Upper lobe of right lung (tissue), 1 donor: ENCODE measurements at places on chromosomes 7 and 10.

DNA sequence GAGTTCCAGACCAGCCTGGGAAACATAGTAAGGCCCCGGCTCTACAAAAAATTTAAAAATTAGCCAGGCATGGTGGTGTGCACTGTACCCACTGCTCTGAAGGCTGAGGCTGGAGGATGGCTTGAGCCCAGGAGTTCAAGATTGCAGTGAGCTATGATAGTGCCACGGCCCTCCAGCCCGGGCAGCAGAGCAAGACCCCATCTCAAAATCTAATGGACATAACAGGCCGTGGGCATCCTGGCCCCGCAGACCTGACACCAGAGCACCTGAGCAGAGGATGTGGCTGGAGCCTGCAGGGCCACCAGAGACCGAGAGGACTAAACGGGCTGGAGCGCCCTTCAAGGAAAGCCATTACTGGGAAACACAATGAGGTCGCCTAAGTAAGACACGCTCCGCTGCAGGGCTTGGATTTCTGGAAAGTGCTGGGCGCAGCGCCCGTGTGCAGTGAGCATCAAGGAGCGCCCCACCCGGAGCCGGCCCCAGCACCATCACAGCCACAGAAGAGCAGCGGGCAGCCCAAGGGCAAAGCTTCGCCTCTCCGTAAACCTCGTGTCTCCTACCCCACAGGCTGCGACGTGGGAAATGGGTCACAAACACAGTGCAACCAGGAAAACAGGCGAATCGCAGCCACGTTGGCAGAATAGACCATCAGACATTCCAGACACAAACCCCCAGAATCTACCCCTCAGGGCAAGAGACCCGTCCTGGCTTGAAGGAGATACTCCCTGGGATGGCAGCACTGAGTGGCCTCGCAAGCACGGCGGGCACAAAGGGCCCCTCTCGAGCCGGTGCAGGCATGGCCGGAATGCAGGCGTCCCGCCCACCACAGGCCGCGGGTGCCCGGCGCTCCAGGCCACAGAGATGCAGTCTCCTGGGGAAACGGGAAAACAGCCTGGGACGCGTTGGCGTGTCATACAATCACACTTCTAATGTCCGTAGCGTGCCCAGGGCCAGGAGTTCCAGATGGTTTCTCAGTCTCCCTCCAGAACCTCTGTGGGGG, 4.9 kb downstream of the RADIL start:
- H3K27ac ChIP-seq, result no peak overlapping the region
- H3K27me3 ChIP-seq, result no peaks in the 10 kb centered on the region
- H3K4me3 ChIP-seq, result no peak overlapping the region
- H3K36me3 ChIP-seq, result no peaks in the 10 kb centered on the region
- no peak for DNase-seq
- H3K4me1 ChIP-seq, result peaks cover 3% of the 10 kb centered on the region

GRCh38 chr10:1594372-1595241, 142.7 kb downstream of the ADARB2 start:
- H3K27ac ChIP-seq, result no peak overlapping the region
- H3K27me3 ChIP-seq, result peaks cover 7% of the 10 kb centered on the region
- no peak overlapping the region for H3K4me3 ChIP-seq

DNA sequence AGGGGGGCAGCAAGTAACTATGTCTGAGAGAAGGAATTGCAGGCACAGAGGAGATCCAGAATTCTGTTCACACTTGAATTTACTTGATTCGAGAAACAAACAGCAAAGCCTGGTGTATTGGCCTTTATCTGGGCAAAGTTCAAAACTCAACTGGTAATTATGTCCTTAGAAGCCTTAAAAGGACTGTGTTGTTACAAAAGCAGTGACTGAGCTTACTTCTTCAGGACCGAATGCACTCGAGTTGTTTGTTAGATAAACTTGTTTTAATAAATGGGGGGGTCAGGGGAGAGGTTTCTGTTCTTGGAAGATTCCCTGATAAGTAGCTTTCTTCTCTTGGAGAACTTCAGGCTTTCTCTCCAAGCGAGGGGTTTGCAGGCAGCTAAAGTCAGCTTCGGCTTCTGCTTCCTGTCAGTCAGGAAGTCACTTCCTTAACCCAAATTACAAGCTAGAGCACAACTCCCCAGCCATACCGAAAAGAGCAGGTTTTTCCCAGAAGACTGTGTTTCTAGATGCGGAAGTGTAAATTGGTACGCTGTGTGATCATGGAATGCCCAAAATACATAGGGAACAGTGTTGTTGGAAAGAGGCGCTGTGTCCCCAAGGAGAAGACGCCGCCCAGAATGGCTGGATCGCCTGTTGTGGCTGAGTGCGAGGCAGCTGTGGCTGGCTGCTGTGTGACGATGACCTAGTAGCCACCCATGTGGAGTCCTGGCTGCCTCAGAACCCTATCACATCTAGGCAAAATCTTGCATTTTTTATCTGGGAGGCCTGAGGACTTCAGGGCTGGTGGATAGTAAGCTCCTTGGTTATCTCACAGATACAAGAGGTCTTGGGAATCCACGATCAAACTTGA, 110.4 kb downstream of the TCF7L2 start:
- H3K27ac ChIP-seq, result peak overlapping the region; percentile 75
- no peak overlapping the region for H3K4me3 ChIP-seq
- peaks cover 59% of the 10 kb centered on the region for H3K4me1 ChIP-seq
- H3K27me3 ChIP-seq, result no peaks in the 10 kb centered on the region
- H3K36me3 ChIP-seq, result no peaks in the 10 kb centered on the region

GRCh38 chr7:33725111-33726025, 180.0 kb upstream of the BMPER start:
- peak overlapping the region; percentile 17 for H3K27ac ChIP-seq
- H3K4me3 ChIP-seq, result no peak overlapping the region
- DNase-seq, result no peak
- H3K36me3 ChIP-seq, result no peaks in the 10 kb centered on the region
- H3K27me3 ChIP-seq, result no peaks in the 10 kb centered on the region

DNA sequence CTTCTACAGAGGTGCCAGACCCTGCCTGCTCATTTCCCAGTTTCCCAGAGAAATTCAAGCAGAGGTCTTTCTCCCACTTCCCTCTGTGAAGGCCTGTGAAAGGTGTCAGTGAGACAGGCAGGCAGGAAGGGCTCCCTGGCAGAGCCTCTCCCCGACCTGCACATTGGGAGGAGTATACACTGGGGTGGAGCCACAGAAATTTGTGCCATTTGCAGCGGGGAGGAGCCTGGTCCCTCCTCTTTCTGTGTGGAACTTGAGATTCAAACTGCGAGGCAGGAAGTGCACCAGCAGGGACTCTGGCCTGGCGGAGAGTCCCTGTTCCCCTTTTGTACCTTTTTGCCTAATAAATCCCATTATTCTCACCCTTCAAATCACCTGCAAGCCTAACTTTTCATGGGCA, 54.6 kb upstream of the OPN4 start:
- no peaks in the 10 kb centered on the region for H3K4me1 ChIP-seq
- DNase-seq, result no peak
- no peak overlapping the region for H3K27ac ChIP-seq
- no peaks in the 10 kb centered on the region for H3K36me3 ChIP-seq
- H3K27me3 ChIP-seq, result no peaks in the 10 kb centered on the region

GRCh38 chr10:76244061-76244686, 812.8 kb downstream of the LRMDA start:
- no peaks in the 10 kb centered on the region for H3K36me3 ChIP-seq
- H3K4me1 ChIP-seq, result peaks cover 3% of the 10 kb centered on the region
- DNase-seq, result no peak
- no peaks in the 10 kb centered on the region for H3K27me3 ChIP-seq

DNA sequence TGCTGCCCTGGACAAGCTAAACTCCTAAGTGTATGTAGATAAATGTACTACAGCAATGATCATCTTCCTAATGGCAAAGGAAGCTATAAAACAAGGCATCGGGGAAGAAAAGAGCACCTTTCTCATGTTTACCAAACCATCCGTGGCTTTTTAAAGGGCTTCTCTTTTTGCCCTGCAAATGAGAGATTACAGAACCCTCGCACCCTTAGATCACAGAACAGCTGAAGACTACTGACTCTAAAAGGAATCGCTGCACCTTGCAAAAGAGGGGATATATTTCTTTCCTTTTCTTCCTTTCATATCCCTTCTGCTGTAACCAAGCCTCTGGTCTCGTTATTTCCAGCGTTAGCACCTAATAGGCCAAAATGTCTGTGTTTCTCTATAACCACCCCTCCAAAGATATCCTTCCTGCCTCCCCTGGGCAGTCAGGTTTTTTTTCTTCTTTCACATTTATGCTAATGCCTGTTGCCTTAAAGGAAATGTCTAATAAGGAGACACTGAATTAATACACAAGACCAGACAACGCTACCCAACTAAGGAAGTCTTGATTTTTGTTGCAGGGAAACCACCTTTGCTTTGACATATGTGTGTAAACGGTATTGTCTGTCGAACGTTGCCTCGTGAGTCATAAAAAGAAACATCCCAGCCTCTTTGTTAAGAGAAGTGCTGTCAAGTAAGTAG, 10.5 kb downstream of the ST8SIA6 start:
- H3K36me3 ChIP-seq, result no peaks in the 10 kb centered on the region
- no peak for DNase-seq
- H3K27me3 ChIP-seq, result peaks cover 9% of the 10 kb centered on the region
- peak overlapping the region; percentile 33 for H3K27ac ChIP-seq

DNA sequence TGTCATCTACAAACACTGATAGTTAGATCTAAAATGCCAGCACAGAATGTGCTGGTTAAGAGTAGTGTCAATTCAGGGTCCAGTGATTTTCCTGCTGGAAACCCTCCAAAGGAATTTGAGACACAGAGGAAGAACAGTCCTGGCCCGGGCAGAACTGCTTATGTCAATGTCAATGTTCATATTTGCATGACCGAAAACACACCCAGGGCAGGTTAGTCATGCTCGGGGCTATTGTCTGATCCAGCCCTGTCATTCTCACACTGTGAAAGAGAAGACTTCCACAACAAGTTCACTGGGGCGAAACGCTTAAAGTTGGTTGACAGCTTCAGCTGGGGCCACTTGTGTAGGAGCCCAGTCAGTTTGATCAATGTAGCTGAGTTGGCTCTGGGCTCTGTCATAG, 139.3 kb downstream of the C1GALT1 start:
- H3K4me3 ChIP-seq, result no peak overlapping the region
- no peak overlapping the region for H3K27ac ChIP-seq

GRCh38 chr10:75304741-75305390, 69.1 kb upstream of the COMTD1 start:
- no peaks in the 10 kb centered on the region for H3K4me1 ChIP-seq
- no peak overlapping the region for H3K27ac ChIP-seq
- H3K36me3 ChIP-seq, result no peaks in the 10 kb centered on the region
- no peak for DNase-seq
- no peaks in the 10 kb centered on the region for H3K27me3 ChIP-seq

GRCh38 chr7:105006367-105007136, 7.5 kb upstream of the KMT2E start:
- H3K36me3 ChIP-seq, result no peaks in the 10 kb centered on the region
- no peak overlapping the region for H3K27ac ChIP-seq
- H3K4me1 ChIP-seq, result peaks cover 79% of the 10 kb centered on the region
- H3K27me3 ChIP-seq, result no peaks in the 10 kb centered on the region
- H3K4me3 ChIP-seq, result no peak overlapping the region

DNA sequence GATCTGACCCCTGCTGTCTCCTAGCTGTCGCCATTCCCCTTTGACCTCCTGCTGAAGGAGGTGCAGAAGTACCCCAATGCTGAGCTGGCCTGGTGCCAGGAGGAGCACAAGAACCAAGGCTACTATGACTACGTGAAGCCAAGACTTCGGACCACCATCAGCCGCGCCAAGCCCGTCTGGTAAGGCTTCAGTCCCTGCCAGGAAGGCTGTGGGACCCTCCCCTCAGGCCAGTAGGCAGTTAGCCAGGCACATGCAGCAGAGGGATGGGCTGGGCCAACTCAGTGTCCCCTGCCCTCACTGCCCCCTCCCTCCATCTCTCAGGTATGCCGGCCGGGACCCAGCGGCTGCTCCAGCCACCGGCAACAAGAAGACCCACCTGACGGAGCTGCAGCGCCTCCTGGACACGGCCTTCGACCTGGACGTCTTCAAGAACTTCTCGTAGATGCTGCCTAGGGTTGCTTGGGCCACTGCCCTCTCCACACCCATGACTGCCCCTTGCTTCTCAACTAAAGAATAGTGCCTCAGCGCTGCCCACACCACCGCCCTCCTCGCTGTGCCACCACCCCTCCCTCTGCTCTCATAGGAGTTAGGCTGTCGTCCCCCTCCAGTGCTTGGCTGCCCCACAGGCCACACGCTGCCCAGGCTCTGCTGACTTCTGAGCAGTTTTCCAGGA, 41.0 kb upstream of the ZMIZ2 start:
- no peak overlapping the region for H3K27ac ChIP-seq
- no peaks in the 10 kb centered on the region for H3K4me1 ChIP-seq
- no peak for DNase-seq
- H3K36me3 ChIP-seq, result peaks cover 29% of the 10 kb centered on the region
- no peak overlapping the region for H3K4me3 ChIP-seq

GRCh38 chr7:110224643-110225042, 866.3 kb upstream of the LRRN3 start:
- no peak overlapping the region for H3K27ac ChIP-seq
- H3K4me3 ChIP-seq, result no peak overlapping the region
- H3K27me3 ChIP-seq, result no peaks in the 10 kb centered on the region
- H3K4me1 ChIP-seq, result no peaks in the 10 kb centered on the region
- DNase-seq, result no peak

- peak overlapping the region; percentile 51 for H3K27ac ChIP-seq
- no peaks in the 10 kb centered on the region for H3K36me3 ChIP-seq
- H3K4me3 ChIP-seq, result peak overlapping the region; percentile 21
- no peak for DNase-seq
Measured at GRCh38 chr7:26155531-26156375, 3.8 kb downstream of the NFE2L3 start.

DNA sequence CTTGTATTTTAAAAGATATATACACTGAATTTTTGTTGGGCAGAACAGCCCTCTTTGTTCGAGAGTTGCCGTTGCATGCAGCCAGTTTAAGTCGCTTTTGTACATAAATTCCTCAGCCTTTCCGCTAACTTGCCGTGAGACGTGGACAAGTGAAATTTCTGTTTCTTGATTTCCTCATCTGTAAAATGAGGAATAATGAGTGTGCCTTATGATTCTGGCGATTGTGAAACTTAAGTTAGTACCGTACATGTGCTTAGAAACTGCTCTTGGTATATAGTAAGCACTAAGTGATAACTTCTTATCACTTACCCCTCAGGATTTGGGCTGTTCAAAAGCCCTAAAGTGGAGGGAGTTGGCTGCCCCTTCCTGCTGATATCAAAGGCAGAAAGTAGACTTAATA, 1.4 kb downstream of the CCNJ start:
- DNase-seq, result no peak
- no peaks in the 10 kb centered on the region for H3K27me3 ChIP-seq

DNA sequence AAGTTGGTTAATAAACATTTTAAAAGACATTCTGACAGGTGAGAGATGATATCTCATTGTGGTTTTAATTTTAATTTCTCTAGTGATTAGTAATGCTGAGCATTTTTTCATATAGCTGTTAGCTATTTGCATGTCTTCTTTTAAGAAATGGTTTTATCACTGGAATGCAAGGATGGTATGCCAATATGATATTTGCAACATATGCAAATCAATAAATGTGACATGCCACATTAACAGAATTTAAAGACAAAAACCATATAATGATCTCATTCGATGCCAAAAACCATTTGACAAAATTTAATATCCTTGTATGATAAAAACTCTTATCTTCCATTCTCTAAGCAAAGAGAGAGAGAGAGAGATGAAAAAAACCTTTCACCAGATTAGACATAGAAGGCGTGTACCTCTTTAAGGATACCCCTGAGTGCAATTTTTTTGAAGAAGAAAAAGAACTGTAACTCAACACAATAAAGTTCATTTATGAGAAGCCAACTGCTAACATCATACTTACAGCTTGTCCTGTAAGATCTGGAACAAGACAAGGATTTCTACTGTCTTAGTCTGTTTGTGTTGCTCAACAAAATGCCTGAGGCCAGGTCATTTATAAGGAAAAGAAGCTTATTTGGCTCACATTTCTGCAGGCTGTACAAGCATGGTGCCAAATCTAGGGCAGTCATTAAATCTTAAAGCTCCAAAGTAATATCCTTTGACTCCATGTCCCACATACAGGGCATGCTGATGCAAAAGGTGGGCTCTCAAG, 39.7 kb upstream of the ZMYND11 start:
- no peak overlapping the region for H3K4me3 ChIP-seq
- H3K27me3 ChIP-seq, result no peaks in the 10 kb centered on the region
- H3K27ac ChIP-seq, result no peak overlapping the region
- peaks cover 7% of the 10 kb centered on the region for H3K4me1 ChIP-seq
